GM12865 (cell line): ENCODE measurements at places on chromosomes 5 and 9.

- DNase-seq, result no peak
Measured at GRCh38 chr9:94600258-94600657, 6.6 kb upstream of the FBP2 start.

DNA sequence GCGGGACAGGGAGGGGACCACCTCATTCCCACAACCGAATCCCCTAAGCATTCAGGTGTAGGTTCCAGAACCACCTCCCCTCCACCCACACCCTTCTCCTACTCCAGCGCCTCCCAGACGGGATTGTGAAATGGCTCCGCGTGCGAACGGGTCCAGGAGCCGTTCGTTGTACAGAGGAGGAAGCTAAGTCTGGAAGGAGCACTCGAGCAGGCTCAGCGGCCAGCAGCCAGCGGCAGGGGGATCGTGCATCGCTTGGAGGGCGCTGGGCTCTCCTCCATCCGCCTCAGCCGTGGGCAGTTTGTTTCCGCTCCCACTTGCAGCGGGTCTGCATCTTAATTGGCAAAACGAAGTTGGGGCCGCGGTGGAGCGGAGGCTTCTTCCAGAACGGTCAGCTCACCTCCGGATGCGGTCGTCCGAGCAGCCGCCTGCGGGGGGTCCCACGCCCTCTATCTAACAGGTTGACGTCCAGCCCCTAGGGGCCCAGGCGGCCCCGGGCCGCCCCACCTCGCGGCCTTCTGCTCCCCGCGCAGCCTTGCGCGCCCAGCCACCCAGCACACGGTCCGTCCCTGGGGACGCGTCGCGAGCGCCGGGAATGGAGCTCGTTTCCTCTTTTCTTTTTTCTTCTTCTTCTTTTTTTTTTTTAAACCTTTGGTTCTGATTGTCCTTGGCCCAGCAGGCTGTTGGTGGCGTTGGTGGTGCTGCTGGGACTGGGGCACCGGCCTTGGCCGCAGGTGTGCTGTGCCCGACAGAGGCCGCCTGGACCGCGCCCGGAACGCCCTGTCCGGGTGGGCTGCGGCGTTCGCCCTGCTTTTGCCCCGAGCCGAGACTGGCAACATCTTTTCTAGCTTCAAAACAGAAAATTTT, 3.9 kb upstream of the BARX1 start:
- no peak for DNase-seq

- DNase-seq, result peak; percentile 84
Measured at GRCh38 chr5:35777358-35778087, 79.2 kb upstream of the IL7R start.

GRCh38 chr5:120449501-120449900, 14.6 kb upstream of the PRR16 start:
- no peak for DNase-seq

GRCh38 chr5:78405829-78406750, 45.7 kb downstream of the SCAMP1 start:
- peak; percentile 58 for DNase-seq

- DNase-seq, result no peak
Measured at GRCh38 chr5:80796846-80797245, 142.1 kb upstream of the DHFR start.

- DNase-seq, result no peak
Measured at GRCh38 chr5:56812110-56812509, 3.2 kb upstream of the MAP3K1 start.

- no peak for DNase-seq
Measured at GRCh38 chr9:129335464-129336129, 157.5 kb upstream of the IER5L start.

- no peak for DNase-seq
Measured at GRCh38 chr5:154268073-154268472, 77.5 kb downstream of the GALNT10 start.

GRCh38 chr5:178288401-178289368, 56.1 kb upstream of the PHYKPL start:
- no peak for DNase-seq

- no peak for DNase-seq
Measured at GRCh38 chr5:175640106-175640775, 17.6 kb upstream of the HRH2 start.

GRCh38 chr5:72658761-72659540, 151.7 kb upstream of the ZNF366 start:
- peak; percentile 25 for DNase-seq

- DNase-seq, result no peak
Measured at GRCh38 chr5:68680366-68680765, 413.4 kb upstream of the SLC30A5 start.

GRCh38 chr9:121837113-121837961, 185.9 kb downstream of the DAB2IP start:
- DNase-seq, result no peak

GRCh38 chr5:32283539-32284377, 29.0 kb downstream of the MTMR12 start:
- DNase-seq, result peak; percentile 65

DNA sequence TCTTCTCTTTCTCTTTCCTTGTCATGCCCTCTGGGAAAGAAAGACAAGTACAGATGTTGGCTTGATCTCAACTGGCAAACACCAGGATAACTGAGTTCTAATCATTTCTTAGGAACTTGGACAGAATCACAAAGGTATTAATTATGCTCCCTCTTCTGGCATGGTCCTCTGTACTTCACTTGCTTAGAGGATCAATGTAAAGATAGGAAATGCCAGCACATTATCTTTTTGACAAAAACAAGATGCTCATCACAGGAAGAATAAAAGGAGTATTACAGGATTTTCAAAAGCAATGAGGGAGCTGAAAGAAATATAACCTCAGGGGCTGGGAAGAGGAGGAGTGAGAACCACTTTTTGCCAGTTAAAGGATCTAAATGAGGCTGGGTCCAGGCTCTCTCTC, 70.6 kb downstream of the LHFPL2 start:
- DNase-seq, result no peak

DNA sequence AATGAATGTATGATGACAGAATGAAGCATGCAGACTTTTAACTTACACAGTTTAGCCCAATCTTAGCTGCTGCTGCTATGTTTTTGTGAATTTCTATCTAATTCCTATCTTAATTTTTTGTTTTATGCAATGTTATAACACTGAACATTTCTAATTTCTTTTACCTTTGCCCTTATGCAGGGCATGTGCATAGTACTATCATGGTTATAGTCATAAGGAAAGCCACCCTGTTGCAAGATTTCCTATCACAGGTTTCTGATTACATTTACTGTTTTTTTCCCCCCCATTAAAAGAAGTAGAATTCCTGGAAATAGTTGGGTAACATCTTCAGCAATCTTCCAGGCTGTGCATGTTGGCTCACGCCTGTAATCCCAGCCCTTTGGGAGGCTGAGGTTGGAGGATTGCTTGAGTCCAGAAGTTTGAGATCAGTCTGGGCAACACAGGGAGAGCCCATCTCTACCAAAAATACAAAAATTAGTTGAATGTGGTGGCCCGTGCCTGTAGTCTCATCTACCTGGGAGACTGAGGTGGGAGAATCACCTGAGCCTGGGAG, 164.4 kb downstream of the KDM4C start:
- no peak for DNase-seq

DNA sequence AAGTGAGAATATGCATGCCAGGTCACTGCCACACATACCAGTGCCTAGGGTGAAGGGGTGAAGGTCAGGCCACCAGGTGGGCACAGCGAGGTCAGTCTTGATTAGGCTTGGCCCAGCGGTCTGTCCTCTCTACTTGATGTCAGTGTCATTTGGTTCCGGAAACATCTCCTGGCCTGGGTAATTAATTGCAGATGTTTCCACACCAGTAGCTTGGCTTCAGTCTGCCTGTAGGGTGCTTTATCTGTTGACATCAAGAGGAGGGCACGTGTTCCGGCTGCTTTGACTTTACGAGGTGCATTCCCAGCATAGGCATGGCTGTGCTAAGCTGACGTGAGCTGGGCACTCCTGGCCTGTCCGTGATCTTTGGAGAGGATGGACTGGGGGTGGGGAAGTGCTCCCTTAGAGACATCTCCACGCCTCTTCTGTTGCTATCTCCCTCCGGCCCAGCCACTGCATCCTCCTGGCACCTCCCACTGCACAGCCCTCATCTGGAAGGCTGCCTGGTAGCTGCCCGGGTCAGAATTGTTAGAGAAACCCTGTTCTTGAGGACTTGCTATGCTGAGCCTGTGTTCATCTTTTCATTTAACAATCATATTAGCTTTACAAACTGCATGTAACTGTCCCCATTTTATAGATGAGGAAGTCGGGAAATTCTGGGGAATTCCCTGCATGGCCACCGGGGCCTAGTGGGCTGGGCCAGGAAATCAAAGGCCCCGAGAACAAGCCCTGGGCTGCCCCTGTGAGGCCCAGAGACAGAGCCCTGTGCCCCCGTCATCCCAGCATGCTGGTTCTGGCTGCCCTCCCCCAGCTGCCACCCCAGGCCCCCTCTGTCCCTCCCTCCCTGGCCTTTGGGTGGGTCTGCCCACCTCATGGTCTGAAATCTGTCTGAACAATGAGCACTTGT, 29.1 kb downstream of the JADE2 start:
- DNase-seq, result peak; percentile 85

DNA sequence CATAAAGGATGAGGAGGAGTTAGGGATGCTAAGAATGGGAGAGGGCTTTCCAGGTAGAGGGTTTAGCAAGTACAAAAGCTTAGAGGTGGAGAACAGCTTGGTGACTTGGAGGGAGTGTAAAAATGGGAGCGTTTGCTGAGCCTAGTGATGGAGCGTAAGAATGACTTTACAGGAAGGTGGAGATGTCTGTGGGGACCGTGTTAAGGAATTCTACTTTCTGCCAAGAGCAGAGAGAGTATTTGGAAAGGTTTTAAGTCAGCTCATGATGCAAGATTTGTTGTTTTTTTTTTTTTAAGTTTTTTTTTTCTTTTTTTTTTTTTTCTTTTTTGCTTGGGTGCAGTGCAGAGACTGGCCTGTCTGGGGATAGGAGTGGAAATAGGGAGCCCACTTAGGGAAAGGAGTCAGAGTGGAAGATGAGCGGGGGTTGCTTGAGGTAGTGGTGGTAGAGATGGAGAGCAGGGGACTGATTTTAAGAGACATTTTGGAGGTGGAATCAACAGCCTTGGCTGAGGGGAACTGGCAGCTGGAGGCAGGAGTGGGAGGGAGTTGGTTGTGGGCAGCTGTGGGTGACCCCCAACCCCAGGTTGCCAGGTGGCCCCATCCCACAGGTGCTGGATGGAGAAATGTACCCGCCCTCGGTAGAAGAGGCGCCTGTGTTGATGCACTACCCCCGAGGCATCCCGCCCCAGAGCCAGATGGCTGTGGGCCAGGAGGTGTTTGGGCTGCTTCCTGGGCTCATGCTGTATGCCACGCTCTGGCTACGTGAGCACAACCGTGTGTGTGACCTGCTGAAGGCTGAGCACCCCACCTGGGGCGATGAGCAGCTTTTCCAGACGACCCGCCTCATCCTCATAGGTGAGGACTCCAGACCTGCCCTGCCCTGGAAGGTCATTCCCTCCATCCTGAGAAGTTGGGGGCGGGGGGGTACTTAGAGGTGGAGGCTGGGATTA, 12.4 kb downstream of the PTGS1 start:
- DNase-seq, result no peak

- DNase-seq, result peak; percentile 42
Measured at GRCh38 chr5:176529741-176530141, 7.5 kb downstream of the RNF44 start.

DNA sequence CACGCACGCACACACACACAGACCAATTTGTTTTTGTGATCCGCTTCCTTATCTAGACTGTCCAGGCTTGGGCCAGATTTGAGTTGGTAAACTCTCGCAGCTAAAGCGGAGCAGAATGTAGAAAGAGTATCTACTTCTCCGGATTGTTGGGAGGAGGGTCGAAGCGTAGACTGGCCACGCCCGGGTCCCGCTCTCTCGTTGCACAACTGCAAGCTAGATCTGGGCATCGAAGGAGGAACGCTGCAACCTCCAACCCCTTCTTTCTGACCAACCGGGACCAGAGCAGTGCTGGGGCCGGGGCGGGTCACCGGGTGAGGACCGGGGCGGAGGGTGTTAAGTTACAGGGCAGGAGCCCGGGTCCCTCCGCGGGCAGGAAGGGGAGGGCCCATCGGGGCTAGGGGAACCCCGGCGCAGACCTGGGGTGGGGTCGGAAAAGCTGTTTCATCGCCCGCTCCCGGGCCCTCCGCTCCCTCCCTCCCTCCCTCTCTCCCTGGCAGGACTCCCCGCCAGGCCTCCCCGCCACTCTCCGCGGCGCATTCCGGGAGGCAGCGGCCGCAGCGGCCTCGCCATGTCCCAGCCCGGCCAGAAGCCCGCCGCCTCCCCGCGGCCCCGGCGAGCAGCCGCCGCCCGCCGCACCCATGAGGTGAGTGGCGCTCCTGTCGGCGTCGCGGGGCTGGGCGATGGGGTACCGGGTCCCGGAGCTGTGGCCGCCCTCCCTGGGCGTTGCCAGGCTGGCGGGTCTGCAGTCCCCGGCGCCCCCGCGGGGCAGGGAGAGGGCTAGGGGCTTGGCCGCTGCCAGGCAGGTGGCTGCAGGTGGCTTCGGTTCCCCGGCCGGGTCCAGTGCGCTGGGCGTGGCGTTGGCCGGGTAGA, at the start of gene CAST:
CAST (plus strand) TSS at position 522 of the 870 bp plus-strand sequence; CDS start at position 569, 47 bp downstream.
- peak; percentile 95 for DNase-seq

GRCh38 chr5:159906463-159906862, 9.8 kb upstream of the ADRA1B start:
- no peak for DNase-seq

GRCh38 chr5:128257076-128257475, 173.5 kb downstream of the SLC12A2 start:
- DNase-seq, result no peak

GRCh38 chr9:137982200-137982599, 104.6 kb downstream of the CACNA1B start:
- no peak for DNase-seq

DNA sequence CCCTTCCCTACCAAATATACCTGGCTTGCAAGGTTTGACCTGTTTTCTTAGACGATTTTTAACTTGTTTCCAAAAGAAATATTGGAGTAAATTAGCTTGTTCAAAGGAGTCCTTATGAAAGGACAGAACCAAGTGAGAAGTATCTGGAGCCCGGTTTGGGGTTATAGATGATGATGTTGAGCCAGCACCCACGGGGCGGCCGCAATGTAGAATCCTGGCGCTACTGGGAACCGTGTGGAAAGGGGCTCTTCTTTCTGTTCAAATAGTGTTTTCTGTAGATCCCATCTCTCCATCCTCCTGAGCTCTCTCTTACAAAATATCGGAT, 517 bp upstream of the EXOSC2 start:
- DNase-seq, result no peak

GRCh38 chr9:2213830-2214468, 198.8 kb downstream of the SMARCA2 start:
- no peak for DNase-seq

DNA sequence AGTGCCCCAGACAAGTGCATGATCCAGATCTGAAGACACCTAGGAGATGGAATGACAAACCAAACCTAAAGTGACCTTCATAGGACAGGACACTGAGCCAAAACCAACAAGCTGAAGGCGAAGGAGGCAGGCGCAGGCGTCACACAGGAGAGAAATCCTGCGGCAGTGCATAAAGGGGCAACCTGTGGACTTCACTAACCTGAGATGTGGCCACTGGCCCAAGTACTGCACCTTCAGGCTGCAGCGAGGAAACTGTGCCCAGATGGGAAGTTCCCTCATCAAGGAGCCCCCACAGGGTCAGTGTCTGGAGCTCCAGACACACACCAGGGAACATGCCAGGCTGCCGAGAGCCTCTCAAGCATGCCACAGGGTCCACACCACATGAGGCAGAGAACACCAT, 3.7 kb downstream of the IPPK start:
- DNase-seq, result no peak
